CD14-positive monocyte (primary cell): ENCODE measurements at places on chromosomes 12 and 14.

DNA sequence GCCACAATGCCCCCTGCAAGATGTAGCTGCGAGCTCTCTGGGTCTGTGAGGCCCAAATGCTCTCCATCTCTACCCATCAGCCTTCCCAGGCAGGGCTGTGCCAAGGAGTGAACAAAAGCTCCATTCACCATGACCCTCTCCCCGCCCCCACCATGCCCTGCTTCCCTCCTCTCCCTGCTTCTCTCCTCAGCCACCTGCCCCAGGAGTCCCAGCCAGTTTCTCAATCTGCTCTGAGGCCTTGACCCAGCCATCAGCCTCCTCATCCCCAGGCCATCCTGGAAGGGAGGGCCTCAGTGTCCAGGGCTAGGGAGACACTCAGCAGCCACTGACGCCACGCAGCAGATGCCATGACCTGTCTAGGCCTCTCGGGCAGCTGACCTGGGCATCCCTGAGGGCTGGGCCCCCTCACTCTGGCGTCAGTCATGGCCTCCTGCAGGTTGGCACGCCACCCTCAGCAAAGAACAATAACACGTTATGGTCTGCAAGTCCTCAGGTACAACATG lies 8.5 kb upstream of the KRT5 start:
- DNase-seq = no peak
- H3K27ac ChIP-seq = no peak overlapping the region
- H3K27me3 ChIP-seq = no peaks in the 10 kb centered on the region
- H3K4me3 ChIP-seq = no peak overlapping the region
- no peaks in the 10 kb centered on the region for H3K36me3 ChIP-seq

GRCh38 chr12:94404854-94405253 lies 54.8 kb downstream of the CEP83 start:
- H3K27me3 ChIP-seq = no peaks in the 10 kb centered on the region
- H3K27ac ChIP-seq = no peak overlapping the region
- no peak overlapping the region for H3K4me3 ChIP-seq
- no peaks in the 10 kb centered on the region for H3K4me1 ChIP-seq
- DNase-seq = no peak

DNA sequence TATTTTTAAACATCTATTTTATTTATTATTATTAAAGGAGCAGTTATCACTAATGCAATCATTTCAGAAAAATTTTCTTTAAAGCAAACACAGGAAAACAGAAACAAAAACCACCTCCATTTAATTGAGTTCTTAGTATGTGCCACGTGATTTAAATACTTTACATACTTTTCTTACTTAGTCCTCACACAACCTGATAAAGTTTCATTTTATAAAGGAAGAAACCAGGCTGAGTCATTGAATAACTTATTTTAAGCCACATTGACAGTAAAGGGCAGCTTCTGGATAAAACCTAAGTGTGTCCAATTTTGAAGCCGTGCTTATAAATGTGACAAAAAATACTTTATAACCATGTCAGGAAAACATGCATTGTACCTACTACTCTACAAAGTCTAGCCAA lies 57.1 kb upstream of the PCED1B start:
- H3K36me3 ChIP-seq = no peaks in the 10 kb centered on the region
- H3K4me3 ChIP-seq = no peak overlapping the region
- no peak for DNase-seq
- no peaks in the 10 kb centered on the region for H3K27me3 ChIP-seq
- no peak overlapping the region for H3K27ac ChIP-seq

GRCh38 chr14:103372017-103372416 lies 13.2 kb upstream of the MARK3 start:
- no peak for DNase-seq
- H3K4me1 ChIP-seq = peaks cover 14% of the 10 kb centered on the region
- H3K4me3 ChIP-seq = no peak overlapping the region
- H3K27ac ChIP-seq = no peak overlapping the region

- no peak overlapping the region for H3K27ac ChIP-seq
- no peaks in the 10 kb centered on the region for H3K4me1 ChIP-seq
- DNase-seq = no peak
These were observed 132.1 kb upstream of the PDZRN4 start for GRCh38 chr12:41055875-41056577.

DNA sequence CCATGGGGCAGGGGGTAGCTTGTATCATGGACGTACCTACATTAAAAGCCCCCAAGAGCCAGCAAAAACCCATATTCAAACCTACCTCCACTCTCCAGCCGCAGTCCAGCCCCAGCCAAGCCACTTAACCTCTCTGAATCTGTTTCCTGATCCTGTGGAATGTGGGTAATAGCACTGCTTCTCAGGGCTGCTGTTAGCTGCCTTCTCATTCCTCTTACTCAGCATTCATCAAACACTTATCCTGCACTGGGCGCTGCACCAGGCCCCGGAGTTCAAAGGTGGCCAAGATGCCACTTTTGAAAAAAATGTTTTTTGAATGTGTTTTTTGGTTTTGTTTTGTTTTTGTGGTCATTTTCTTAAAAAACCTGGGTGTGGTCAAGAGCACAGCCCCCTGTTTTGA lies 237.4 kb downstream of the CHST11 start:
- peaks cover 53% of the 10 kb centered on the region for H3K4me1 ChIP-seq
- H3K27ac ChIP-seq = no peak overlapping the region
- H3K27me3 ChIP-seq = no peaks in the 10 kb centered on the region

- DNase-seq = no peak
- H3K4me1 ChIP-seq = peaks cover 32% of the 10 kb centered on the region
- H3K27me3 ChIP-seq = no peaks in the 10 kb centered on the region
These were observed 45.9 kb downstream of the NOC4L start for GRCh38 chr12:132190012-132190755.

- no peaks in the 10 kb centered on the region for H3K4me1 ChIP-seq
- no peak for DNase-seq
- no peak overlapping the region for H3K27ac ChIP-seq
- no peaks in the 10 kb centered on the region for H3K27me3 ChIP-seq
These were observed 217.6 kb upstream of the SFSWAP start for GRCh38 chr12:131493068-131493826.
